Urothelium cell line (cell line): ENCODE measurements at places on chromosomes 5 and 9.

DNA sequence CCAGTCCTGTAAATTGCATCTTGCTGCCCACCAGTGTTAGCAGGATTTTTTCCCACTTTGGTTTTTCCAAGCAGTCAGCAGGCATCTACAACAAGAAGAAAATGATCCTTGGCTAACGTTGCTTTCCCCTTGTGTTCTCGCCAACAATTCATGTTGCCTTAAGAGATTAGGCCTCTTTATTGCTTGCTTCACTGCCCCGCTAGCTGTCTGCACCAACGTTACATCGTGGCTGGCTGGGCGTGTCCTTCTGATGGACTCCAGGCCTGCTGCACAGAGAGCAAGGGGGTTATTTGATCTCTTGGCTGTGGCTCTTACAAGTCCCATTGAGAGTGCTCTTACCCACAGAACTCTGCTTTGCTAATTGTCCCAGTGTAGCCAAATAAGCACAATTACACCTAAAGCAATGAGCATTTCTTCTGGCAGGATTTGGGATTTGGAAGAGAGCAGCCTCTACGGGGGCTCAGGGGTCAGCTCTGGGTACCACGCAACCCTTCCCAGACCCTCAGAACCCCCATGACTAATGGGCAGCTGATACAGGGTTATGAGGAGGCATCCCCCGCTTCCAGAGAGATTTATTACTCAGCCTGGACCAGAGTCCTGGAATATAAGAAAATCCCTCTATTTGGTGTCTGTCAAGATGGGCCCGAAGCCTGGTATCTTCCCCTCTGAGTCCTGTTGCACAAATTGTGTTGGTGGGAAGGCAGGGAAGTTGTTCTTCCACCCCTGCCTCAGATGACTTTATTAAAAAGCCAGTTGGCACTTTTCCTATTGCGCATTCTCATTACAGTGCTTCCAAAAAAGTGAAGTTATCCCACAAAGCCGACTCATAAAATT is 17.6 kb downstream of the DCANP1 start:
- no peak for DNase-seq

DNA sequence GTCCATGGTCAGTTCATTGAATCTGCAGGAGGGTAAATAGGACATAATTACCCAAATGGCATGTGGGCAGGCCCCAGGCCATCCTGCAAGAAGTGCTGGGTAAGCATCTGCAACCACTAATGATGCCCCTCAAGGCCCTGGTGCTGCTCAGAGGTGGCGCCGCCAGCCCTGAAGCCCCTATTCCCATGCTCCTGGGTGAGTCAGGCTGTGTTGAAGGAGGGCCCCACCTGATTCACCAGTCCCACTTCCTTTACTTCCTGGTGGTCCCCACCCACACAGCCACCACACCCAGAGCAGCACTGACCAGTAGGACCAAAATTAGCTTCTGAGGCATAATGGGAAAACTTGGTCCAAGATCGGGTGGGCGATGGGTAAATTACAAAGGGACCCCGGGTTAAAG is 120.4 kb upstream of the SPRY4 start:
- DNase-seq: no peak

DNA sequence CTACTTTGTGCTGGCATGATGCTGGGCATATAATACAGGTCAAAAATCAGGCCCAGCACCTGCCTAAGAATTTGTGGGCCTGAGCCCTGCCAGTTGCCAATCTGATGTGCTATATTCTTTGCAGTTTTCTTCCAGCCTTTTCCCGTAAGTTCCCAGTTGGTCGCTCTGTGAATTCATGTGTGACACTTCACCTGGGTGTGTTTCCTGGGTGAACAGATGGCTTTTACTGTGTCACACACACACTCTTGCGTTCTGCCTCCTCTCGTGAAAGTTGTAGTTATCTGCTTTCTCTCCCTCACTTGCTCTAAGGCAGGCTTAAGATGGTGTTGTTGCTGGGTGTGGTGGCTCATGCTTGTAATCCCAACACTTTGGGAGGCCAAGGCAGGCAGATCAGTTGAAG is 153.5 kb upstream of the DMRT1 start:
- no peak for DNase-seq

DNA sequence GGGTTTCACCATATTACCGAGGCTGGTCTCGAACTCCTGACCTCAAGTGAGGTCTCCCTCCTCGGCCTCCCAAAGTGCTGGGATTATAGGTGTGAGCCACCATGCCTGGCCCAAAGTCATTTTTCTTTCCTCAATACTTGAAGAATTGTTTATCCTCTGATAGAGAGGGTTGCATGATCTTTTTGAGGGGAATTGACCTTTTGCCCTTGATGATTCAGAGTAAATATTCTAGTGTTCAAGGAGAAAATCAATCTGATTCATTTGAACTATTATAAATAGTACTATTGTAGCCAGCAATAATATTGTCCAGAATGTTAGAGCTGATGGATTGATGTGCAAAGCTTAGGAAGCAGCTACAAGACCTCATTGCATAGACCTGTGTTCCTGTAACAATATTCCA is 47.1 kb downstream of the UGCG start:
- no peak for DNase-seq

DNA sequence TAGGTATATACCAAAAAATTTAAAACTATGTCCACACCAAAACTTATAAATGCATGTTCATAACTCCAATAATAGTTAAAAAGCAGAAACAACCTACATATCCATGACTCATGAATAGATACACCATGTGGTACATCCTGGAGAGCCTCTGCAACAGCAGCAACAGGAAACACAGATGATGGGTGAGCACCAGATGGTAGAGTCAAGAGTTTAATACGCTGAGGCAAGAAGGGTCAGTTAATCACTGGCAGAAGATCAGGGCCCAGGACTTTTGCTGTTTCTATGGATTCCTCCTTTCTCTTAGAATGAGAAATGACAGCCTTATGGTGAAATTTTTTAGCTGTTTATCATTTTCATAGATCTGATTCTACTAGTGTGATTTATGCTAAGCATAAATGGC is 351.8 kb upstream of the ADAMTSL1 start:
- DNase-seq: no peak

- DNase-seq: no peak
Measured at GRCh38 chr5:73388306-73388684, 60.3 kb downstream of the FOXD1 start.

DNA sequence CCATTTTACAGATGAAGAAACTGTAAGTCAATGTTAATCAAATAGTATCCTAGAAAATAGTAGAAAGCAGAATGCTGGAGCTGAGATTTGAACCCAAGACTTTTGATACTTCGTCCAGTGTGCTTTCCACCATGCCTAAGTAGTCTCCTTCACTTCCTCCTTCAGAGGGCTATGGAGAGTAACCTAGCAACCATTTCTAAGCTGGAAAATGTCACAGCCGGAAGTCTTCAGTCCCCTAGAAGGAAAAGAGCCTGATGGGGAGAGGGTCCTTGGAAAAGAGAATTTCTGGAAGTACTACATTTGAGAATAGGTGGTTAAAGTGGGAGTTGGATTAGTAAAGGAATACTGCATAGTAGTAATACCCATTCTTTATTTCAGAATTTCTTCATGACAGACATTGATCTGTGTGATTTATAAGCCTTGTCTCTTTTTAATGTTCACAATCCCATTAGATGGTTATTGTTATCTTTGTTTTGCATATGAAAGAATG is 32.7 kb downstream of the PCDHAC2 start:
- no peak for DNase-seq

DNA sequence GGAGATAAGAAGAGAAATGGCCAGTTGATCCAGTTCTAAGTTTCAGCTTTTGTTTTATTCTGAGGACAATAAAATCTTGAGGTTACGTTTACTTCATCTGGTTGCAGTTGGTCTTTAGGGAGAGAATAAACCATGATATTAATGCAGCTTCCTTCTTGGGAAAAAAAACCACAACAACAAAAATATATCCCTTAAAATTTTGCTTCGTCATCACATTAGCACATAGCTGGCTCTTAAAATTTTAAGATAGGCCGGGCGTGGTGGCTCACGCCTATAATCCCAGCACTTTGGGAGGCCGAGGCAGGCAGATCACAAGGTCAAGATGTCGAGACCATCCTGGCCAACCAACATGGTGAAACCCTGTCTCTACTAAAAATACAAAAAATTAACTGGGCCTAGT is 86.4 kb downstream of the EQTN start:
- no peak for DNase-seq

DNA sequence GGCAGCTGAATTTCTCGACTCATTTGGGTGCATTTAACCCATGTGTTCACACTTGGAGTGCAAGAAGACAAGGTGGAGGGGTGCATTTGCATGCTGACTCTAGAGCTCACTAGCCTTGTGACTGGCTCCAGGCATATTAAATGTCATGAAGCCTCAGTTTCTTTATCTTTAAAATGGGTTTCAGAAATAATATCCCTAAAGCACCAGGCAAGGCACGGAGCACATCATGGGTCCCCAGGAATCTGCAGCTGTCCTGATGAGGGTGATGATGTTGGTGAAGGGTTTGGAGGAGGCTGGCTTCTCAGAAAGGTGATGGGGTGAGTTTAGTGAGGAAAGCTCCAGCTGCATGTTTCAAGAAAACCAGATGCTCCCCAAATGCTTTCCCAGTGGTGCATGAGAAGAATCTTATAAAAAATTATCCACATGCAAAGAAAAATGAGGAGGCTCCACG is 14.8 kb downstream of the STC2 start:
- no peak for DNase-seq

GRCh38 chr5:113325054-113325453 is 109.7 kb downstream of the TSSK1B start:
- no peak for DNase-seq
